ENCODE measurements at places on chromosomes 6 and 20. TPM values are rescaled to one million over a fixed set of nuclear protein-coding genes. Genes with fewer than 3 reads are reported as not detected.
A peak's percentile ranks its signal among the peaks of the same experiment; 100 is the strongest.

DNA sequence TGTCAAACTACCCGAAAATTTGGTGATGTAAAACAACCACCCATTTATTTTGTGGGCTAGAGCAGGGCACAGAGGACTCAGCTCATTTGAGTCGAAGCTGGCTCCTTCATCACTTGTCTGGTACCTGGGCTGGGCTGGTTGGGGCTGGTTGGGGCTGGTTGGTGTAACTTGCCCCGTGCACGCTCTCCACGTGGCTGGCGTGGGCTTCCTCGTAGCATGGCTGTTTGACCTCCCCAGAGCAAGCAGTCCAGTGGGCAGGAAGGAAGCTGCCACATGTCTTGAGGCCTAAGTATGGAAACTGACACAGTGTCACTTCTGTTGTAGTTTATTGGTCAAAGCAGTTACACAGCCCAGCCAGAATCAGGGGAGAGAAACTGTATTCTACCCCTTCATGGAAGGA is 27.1 kb downstream of the BCAS4 start:
- no peak for DNase-seq

DNA sequence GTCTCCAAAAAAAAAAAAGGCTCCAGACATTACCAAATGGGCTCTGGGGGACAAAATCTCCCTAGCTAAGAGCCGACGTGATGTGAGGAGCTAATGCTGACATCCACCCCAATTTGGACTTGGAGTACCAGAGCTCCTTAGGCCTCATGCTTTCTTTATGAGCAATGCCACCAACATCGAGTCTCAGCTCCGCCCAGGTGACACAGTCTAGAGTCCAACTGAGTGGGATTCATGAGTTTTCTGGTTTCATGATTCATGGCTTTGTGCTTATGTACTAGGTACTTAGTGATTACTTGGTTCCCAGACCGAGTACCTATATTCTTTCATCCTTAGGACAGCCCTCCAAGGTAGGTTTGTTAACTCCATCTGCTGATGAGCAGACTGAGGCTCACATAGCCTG is 4.4 kb downstream of the ANKRD60 start:
- no peak for DNase-seq

GRCh38 chr20:44745598-44746366 is at the start of gene KCNK15:
Gene KCNK15 (plus strand): TSS chr20:44745865. CDS start chr20:44745911, 46 bp downstream.
- no peak for DNase-seq

DNA sequence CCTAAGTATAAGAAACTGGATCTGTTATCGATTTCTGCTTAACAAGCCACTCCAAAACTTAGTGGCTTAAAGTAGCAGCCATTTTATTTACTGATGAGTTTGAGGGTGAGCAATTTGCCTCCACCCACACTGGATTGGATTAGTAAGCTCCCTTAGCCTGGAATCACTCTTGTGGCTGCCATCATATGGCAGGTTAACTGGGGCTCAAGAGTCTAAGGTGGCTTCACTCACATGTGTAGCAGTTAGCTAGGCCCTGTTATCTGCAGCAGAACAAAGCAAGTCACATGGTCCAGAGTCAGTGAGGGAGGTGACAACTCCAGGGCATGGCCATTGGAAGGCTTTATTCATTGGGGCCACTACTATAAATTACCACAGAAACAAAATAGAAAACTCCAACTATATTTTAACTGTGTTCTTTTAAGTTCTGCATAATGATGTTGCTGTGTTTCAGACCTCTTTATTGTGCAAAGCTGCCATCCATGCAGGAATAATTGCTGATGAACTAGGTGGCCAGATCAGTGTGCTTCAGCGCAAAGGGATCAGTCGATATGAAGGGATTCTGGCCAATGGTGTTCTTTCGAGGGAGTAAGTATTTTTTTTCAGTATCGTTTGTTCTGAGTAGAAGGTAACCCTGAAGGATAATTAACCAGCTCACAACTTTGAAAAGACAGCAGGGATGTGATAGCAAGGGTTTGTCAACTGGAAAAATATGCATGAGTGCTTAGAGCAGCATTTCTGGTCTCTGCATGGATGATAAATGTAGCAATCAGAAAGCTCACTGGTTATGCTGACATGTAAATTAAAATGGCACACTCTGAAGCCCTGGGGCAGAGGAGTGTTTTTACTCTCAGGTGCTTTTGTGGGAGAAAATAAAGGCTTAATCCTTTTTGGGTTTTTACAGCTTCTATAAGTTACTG is 49.6 kb downstream of the DCBLD1 start:
- no peak for DNase-seq

DNA sequence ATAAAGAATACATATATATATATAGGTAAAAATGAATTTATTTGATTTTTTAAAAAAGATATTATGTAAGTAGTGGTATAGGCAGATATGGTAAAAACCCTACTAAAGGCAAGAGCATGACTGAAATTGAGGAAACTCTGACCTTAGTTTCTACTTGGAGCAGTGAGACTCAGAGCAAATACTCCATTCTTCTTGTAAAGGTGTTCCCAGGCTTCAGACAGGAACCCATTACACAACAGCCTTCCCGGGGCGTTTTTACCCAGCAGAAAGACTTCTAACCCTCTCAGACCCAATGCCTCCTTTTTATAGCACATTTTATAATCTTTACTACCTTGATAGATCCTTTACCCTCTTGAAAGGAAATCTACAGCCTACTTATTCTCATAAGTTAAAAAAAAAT is 124.5 kb downstream of the MTFR2 start:
- no peak for DNase-seq

- DNase-seq: no peak
Observed at GRCh38 chr6:118240878-118241528, 307.1 kb upstream of the PLN start.

- DNase-seq: no peak
Observed at GRCh38 chr6:39879535-39879934, 54.7 kb downstream of the MOCS1 start.

- no peak for DNase-seq
Observed at GRCh38 chr6:141988954-141989705, 143.6 kb upstream of the GJE1 start.

DNA sequence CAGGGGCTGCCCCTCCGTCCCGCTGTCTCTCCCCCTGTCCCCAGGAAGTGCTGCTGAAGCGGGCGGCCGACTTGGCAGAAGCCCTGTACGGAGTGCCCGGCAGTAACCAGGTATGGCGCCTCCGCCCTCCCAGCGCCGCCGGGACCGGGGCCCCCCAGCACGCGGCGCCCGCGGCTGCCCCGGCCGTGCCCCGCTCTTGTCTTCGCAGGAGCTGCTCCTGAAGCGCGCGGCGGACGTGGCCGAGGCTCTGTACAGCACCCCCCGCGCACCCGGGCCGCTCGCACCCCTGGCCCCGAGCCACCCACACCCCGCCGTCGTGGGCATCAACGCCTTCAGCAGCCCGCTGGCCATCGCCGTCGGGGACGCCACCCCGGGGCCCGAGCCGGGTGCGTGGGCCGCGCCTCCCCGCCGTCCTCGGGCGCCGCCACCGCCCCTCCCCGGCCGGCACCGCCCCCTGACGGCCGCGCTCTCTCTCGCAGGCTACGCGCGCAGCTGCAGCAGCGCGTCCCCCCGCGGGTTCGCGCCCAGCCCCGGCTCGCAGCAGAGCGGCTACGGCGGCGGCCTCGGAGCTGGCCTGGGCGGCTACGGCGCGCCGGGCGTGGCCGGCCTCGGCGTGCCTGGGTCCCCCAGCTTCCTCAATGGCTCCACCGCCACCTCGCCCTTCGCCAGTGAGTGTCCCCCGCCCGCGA is 48.4 kb downstream of the CPXM1 start:
- no peak for DNase-seq

DNA sequence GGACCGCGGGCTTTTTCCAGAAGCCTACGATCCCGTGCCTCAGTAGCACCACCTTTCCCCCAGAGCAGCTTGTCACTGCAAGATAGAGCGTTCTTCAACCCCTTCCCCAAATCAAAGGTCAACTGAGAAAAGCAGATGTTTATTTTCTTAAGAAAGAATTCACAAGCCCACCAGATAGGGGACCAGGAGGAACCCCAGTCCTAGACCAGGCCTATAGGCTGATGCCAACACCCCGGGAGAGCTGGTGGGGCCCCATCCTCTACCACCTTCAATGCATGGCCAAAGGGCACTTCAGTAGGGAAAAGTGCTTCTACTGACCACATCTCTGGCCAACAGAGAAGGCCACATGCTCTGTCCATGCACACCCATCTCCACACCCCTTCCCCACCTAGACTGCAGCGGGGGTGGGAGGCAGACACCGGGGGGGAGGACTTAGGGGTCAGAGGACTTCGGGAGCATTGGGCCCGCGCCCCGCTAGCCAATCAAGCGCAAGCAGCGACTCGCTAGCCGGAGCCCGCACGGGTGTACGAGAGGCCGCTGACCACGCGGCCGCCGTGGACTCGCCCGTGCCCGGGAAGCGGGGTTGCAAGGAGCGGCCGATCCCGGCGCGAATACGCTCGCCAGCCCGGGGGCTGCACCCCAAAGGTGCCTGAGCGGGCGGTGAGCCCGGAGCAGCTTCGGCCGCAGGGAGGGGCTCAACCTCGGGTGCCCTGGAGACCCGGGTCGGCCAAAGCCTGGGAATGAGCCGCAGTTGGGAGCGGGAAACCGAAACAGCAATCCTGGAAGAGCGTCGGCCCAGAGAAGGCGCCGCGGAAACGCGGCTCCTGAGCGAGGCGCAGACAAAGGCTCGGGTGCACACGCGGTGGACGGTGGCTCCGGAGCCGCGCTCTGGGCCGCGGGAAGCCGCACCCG is 2.8 kb downstream of the PDE10A start:
- no peak for DNase-seq

- DNase-seq: peak; percentile 81
Observed at GRCh38 chr6:35583893-35584688, 71.4 kb upstream of the TULP1 start.

- DNase-seq: peak; percentile 30
Observed at GRCh38 chr6:13407709-13408695, 79.4 kb downstream of the GFOD1 start.

DNA sequence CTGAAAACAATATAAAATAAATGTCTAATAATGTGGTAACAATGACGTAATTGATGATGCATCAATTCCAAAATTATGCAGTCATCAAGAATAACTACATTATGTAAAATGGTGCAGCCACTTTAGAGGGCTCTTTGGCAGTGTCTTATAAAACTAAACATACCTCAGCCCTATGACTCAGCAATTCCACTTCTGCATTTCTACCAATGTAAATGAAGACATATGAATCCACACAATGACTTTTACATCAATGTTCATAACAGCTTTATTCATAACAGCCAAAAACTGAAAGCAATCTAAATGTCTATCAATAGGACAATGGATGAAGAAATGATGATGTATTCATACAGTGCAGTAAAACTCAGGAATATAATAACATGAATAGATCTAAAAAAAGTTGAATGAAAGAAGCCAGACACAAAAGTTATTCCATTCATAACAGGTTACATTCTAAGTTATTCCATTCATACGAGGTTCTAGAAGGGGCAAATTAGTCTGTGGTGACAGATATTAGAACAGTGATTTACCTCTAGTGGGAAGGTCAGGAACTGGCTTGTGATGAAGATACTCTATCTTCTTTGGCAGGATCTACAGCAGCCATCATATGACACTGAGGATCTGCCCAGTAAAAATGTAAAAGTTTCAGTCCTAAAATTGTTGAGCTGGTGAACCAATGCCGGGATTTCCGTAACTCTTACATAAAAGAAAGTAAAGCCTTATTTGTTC is 396.1 kb downstream of the PLCB1 start:
- no peak for DNase-seq

The HNF4A gene
- 0.07 TPM for polyA plus RNA-seq

The TBXT gene
- not detected for polyA plus RNA-seq

The EYA4 gene
- 0.67 TPM for polyA plus RNA-seq

The GLYATL3 gene
- polyA plus RNA-seq: not detected

The METTL24 gene
- 0.97 TPM for polyA plus RNA-seq

The PLN gene
- 8.8 TPM for polyA plus RNA-seq

The BIRC7 gene
- not detected for polyA plus RNA-seq

The CTCFL gene
- not detected for polyA plus RNA-seq

The AVP gene
- polyA plus RNA-seq: not detected

The PCK1 gene
- polyA plus RNA-seq: 5.4 TPM

All from adrenal gland (tissue), 19 donors.